ENCODE measurements at places on chromosomes 16 and 17. TPM values are rescaled to one million over a fixed set of nuclear protein-coding genes. Genes with fewer than 3 reads are reported as not detected.

DNA sequence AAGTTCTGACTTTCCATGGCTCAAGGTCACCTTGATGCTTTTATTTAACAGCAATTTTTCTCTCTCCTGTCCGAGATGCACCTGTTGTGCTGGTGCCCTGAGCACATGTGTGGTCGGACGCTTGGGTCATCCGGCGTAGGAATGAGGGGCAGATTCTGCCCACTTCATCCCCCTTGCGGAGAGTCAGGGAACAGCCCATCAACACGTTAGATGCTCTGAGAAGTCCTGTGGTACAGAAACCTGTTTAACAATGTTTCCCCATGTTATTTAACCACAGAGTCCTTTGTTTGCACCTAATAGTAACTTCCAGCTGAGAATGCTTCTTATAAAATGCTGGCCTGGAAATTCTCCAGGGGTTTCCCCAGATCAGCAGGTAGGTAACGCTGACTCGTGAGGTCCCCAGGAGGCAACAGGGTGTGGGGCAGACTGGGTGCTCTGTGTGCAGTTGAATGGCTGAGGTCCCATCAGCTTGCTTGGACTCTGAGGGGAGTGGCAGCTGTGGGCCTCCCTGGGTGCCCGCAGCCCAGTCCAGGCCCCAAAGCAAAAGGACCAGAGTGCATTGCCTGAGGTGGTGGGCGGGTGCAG, 17.8 kb downstream of the DOC2B start:
- H3K4me1 ChIP-seq: no peaks in the 10 kb centered on the region
- no peaks in the 10 kb centered on the region for H3K36me3 ChIP-seq
- H3K27ac ChIP-seq: no peak overlapping the region
- no peak overlapping the region for H3K4me3 ChIP-seq

DNA sequence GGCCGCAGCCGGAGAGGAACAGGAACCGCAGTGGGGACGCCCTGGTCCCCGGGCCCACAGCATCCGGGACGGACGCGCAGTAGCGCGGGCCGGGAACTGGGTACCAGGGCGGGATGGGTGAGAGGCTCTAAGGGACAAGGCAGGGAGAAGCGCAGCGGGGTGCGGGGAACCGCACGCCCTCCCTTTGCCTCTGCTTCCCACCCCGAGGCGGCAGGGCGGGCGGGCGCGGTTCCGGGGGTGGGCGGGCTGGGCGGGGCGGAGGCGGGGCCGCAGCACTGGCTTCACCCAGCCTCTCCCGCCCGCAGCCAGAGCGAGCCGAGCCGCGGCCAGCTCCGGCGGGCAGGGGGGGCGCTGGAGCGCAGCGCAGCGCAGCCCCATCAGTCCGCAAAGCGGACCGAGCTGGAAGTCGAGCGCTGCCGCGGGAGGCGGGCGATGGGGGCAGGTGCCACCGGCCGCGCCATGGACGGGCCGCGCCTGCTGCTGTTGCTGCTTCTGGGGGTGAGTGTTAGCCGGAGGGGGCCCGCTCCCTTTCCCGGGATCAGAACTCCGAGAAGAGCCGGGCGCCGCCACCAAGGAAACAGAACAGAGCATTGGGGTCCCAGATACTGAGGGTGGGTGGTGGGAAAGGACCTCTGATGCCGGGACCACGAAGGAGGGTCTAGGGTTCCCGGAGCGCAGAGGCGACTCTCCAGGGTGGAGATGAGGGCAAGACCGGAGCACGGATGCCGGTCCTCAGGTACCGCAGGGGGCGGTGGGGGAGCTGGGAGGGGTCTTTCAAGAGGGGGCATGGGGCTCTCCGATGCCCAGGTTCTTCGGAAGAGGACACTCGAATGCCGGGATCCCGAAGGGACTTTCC, at the start of gene NGFR:
TSS of gene NGFR (plus strand) at position 308 of the 856 bp plus-strand sequence. CDS start at position 433, 125 bp downstream.
- peak within 1 kb of the TSS; percentile 48 for H3K4me3 ChIP-seq
- no peaks in the 10 kb centered on the region for H3K36me3 ChIP-seq
- H3K27me3 ChIP-seq: peaks cover 8% of the 10 kb centered on the region
- H3K4me1 ChIP-seq: peaks cover 26% of the 10 kb centered on the region
- peak; percentile 49 for DNase-seq

GRCh38 chr17:70099884-70100283, 24.9 kb downstream of the KCNJ16 start:
- H3K4me3 ChIP-seq: no peak overlapping the region
- H3K27ac ChIP-seq: no peak overlapping the region
- H3K4me1 ChIP-seq: no peaks in the 10 kb centered on the region
- no peaks in the 10 kb centered on the region for H3K36me3 ChIP-seq
- DNase-seq: no peak
- no peaks in the 10 kb centered on the region for H3K27me3 ChIP-seq

DNA sequence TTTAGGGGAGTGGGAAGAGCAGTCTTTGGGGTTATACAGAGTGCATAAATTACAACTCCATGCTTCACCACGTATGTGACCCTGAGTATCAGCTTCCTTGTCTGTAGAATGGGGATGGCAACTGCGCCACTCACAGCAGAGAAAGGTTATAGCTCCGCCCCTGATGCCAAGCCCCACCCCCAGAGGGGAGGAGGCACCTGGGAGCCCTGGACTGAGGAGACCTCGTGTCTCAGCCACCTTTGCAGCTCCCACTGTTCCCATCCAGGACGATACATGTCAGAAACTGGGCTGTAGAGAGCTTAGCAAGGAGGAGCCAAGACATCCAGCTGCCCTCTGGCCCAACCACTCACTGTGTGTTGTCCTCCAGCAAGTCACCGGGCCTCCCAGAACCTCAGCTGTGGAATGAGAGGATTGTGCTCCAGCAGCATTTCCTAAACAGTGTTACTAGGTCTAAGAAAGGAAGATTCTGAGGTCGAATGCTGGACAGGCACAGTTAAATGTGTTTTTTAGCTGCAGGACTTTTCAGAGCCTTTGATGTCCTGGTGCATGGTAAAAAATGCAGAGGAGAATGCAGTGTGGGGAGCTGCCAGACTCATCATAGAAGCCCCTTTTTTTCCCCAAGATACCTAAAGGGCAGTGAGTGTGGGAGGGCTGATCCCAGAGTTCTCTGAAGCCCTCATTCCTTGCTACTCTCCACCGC, 49.4 kb downstream of the BEAN1 start:
- no peak overlapping the region for H3K27ac ChIP-seq
- H3K36me3 ChIP-seq: no peaks in the 10 kb centered on the region
- no peak for DNase-seq
- no peak overlapping the region for H3K4me3 ChIP-seq

DNA sequence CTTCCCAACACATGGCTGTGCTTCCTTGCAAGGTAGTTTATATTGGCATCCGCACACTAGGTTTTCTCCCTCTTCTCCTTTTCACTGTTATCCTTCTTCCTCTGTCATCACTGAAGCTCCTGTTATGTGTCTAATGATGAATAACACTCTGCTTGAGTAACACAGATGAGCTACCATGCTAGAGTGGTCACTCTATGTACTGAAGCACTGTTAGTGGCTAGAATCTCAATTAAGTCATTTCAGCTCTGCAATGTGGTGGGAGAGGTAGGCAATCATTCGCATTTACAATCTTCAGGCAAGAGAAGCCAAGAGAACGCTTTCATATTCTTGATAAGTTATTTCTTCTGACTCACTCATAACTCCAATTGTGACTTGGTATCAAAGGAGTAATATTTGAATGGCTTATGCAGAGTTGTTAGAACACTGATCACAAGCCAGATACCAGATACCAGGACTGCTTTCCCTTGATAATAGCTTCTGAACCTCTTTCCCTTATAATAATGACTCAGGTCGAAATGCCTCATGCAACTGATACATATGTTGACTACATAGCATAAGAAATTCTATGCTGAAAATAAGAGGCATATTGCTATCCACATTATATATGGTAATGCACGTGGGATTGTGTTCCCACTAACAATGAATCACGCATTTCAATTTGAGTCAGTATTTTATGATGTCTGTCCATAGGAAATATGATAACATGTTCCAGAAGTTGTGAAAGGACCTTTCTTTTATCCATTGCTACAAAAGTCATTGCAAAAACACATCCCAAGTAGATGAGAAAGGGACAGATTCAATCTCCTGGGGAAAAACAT, 158.0 kb upstream of the HS3ST3A1 start:
- no peak overlapping the region for H3K4me3 ChIP-seq
- no peak overlapping the region for H3K27ac ChIP-seq
- no peak for DNase-seq
- H3K36me3 ChIP-seq: no peaks in the 10 kb centered on the region
- H3K27me3 ChIP-seq: no peaks in the 10 kb centered on the region
- H3K4me1 ChIP-seq: no peaks in the 10 kb centered on the region

GRCh38 chr17:65103431-65103830, 33.7 kb upstream of the RGS9 start:
- H3K36me3 ChIP-seq: no peaks in the 10 kb centered on the region
- H3K4me3 ChIP-seq: no peak overlapping the region
- peaks cover 14% of the 10 kb centered on the region for H3K4me1 ChIP-seq
- H3K27ac ChIP-seq: no peak overlapping the region
- no peak for DNase-seq
- no peaks in the 10 kb centered on the region for H3K27me3 ChIP-seq

C1QTNF8 gene
- not detected for total RNA-seq

SPATA32 gene
- not detected for total RNA-seq

All from liver (tissue), 10 donors.